ENCODE measurements at places on chromosomes 5 and 9.

DNA sequence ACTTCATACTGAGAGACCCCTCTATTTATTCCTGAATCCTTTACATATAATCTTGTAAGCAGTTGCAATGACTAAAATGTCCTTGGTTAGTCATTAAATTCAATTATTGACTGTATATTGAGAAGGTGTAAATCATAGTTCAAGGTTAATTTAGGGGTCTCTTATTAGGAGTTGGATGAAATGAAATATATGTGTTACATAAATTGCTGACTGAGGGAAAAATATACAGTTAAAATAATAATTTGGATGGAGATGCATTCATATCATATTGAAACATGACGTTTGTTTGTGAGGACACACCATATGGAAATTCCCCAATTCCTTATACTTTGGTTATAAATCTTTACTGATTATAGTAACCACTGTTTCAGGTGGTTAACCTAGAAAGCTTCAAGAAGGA is 430.6 kb downstream of the PDE4D start:
- DNase-seq: no peak

GRCh38 chr5:102790748-102791147 is 35.6 kb downstream of the PAM start:
- DNase-seq: no peak

- DNase-seq: no peak
Measured at GRCh38 chr9:76316069-76316468, 78.2 kb downstream of the RFK start.

- DNase-seq: no peak
Measured at GRCh38 chr9:127762111-127762676, 16.3 kb downstream of the SH2D3C start.

DNA sequence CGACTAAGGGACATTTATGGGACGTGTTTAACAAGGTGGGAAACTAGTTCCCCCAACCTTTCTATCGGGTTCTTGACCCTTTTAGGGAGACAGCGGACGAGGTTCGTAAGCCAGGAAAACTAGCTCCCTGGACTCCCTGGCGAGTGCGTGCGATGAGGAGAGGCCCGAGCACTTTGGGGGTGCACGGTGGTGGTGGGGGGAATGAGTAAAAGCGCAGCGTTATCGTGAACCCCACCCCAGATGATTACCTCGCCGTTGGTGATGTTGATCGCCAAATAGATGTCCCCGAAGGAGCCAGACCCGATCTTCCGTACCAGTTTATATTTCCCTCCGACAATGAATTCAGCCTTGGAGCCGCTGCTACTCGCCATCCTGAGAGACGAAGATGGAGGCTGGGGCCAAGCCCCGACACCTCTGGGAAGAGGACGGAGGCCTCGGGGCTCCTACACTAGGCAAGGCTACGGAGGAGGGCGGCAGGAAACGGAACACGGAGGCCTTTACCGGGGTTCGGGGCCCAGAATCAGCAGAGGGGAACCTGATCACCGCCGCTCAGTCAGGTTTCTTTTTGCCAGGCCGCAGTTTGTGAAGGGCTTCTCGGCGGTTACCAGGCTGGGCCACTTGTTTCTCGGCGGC is 529 bp downstream of the CSNK1A1 start:
- DNase-seq: no peak

GRCh38 chr5:40675396-40676133 is 4.2 kb upstream of the PTGER4 start:
- DNase-seq: no peak

Measured in CD4-positive, alpha-beta T cell treated with Interferon gamma for 1 hour (primary cell).